Stimulated activated CD4-positive, alpha-beta T cell treated with anti-CD3 and anti-CD28 coated beads, TNF-alpha, amount 100 ng/mL, for 1 hour (primary cell): ENCODE measurements at places on chromosomes 2 and 18.

DNA sequence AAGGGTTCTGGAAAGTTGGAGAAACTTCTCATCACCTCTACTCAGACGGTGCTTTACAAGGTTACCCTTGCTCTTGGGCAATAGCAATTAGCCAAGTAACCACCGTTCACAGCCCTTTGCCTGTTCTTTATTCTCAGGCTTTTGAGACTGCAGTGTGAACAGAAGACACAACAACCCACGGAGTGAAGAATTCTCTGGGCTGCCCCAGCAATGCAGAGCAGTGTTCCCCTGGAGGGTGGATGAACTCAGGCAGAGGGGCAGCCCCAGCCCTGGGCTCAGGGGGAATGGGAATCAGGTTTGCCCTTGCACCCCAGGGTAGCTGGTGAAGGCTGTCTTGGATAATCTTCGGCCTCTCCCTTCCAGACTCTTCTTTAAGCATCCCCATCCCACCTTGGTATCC, 69.1 kb downstream of the MCFD2 start:
- DNase-seq: no peak

- DNase-seq: no peak
Observed at GRCh38 chr2:231160701-231161100, 35.9 kb upstream of the HTR2B start.

- no peak for DNase-seq
Observed at GRCh38 chr2:149019768-149020167, 18.7 kb upstream of the LYPD6B start.

DNA sequence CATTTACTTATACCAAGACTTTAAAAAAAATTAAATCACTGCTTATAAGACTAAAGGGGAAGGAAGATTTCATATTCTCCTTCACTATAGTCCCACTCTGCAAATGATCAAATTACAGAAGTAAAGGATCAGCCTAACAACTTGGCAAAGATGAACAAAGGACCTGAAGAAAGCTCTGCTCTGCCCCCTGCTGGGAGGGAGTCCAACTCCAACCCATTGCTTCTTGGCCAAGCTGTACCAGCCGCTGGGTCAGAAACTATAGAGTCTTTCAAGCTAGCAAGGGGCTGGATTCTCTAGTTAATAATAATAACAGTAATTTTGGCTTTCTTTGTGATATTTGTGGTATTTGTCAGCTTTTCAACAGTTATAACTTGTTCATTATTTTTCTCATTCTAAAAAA, 927.0 kb upstream of the CRIM1 start:
- no peak for DNase-seq

GRCh38 chr2:202418027-202418426, 41.9 kb downstream of the BMPR2 start:
- no peak for DNase-seq

- DNase-seq: no peak
Observed at GRCh38 chr2:223464071-223464470, 138.1 kb downstream of the SCG2 start.
